Stimulated activated CD4-positive, alpha-beta T cell treated with anti-CD3 and anti-CD28 coated beads, Interleukin-4, amount 100 ng/mL, for 1 hour (primary cell): ENCODE measurements at places on chromosomes 12 and 14.

DNA sequence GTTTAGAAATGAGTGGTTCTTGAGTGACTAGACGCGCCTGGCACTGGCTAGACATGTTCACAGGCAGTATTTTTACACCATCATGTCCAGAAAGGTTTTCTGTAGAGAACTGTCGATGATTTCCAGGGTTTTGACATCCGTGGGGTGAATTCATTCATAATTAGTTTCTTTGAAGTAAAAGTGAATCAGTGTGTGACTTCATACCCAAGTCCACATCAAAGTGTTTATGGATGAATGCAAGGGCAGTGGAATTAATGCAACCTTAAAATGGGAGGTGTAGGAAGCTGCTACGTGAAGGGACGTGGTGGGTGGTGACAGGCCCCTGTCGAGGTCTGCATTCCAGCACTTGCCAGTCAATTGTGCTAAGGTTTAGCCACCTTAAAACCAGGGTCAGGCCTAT, 38.4 kb upstream of the ELK3 start:
- no peak for DNase-seq

GRCh38 chr12:84727961-84728360, 184.6 kb downstream of the SLC6A15 start:
- DNase-seq, result no peak

DNA sequence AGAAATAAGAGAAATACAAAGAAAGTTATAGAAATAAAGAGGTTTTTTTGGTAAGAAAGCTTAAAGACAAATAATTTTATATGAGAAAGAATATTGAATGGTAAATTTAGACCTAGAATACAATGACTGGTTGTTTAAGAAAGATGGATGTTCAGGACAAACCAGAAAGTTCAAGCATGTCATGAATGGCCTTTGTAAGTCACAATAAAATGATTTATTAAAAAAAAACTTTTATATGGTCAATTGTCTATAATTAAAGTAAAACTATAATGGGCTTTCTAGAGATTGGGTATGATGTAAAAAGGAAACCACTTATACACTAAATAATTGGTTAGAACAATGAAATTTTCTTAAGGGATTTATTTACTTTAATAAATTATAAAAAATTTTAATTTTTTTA, 19.8 kb upstream of the CAPRIN2 start:
- DNase-seq, result no peak

DNA sequence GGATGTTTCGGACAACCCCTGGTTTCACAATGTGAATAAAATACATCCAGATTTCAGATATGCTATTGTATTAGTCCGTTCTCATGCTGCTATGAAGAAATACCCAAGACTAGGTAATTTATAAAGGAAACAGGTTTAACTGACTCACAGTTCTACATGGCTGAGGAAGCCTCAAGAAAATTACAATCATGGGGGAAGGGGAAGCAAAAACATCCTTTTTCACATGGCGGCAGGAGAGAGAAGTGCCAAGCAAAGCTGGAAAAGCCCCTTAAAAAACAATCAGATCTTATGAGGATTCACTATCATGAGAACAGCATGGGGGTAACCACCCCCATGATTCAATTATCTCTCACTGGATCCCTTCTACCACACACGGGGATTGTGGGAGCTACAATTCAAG, 451.7 kb downstream of the MDGA2 start:
- no peak for DNase-seq

DNA sequence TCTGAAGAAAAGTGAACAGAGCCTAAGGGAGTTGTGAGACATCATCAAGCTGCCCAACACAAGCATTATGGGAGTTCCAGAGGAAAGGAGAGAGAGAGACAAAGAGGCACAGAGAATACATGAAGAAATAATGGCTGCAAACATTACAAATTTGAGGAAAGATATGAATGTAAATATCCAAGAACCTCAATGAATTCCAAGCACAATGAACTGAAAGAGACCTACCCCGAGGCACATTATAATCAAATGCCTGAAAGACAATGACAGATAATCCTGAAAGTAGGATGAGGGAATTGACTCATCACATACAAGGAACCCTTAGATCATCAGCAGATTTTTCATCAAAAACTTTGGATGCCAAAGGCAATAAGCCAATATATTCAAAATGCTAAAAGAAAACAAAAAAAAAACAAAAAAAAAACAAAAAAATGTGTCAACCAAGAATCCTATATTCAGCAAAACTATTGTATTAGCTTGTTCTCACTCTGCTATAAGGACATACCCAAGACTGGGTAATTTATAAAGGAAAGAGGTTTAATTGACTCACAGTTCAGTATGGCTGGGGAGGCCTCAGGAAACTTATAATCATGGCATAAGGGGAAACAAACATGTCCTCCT, 37.8 kb downstream of the BCL2L14 start:
- no peak for DNase-seq

GRCh38 chr14:65565948-65566347, 153.4 kb downstream of the FUT8 start:
- no peak for DNase-seq

DNA sequence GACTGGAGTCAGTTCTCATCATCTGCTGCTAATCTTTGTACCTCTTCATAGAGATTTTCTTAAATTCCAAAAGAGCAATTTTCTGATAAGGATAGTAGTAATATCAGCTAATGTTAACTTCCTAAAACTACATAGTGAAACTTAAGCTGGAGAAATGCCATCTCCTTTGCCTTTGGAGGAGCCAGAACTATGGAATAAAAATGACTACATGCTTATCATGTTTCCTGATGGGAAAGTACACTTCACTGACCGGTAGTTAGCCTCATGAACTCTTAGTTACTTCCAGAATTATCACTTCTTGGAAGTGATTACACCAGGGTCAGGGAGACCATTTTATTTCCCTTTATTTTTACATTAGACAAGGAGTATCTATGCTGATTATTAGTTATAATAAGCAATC, 1222.1 kb upstream of the TMEM132C start:
- no peak for DNase-seq

DNA sequence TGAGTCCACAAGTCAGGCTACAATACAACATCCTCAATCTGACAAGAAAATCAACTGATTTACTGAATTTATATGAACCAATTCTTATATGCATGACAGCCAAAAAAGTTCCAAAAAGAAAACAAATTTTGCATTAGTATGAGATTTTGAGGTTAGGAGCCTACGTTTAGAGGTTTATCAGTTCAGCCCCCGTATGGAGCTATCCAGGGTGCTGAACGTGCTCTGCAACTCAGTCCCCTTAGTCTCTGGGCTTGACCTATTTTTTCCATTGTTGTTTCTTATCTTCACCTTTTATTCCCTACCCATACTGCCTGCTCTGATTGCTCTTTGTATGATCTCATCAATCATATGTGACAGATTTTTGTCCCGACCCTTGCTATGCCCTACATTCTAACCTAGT, 693.0 kb downstream of the NRXN3 start:
- DNase-seq, result no peak

- DNase-seq, result no peak
Measured at GRCh38 chr14:20434701-20435581, 1.0 kb downstream of the KLHL33 start.

DNA sequence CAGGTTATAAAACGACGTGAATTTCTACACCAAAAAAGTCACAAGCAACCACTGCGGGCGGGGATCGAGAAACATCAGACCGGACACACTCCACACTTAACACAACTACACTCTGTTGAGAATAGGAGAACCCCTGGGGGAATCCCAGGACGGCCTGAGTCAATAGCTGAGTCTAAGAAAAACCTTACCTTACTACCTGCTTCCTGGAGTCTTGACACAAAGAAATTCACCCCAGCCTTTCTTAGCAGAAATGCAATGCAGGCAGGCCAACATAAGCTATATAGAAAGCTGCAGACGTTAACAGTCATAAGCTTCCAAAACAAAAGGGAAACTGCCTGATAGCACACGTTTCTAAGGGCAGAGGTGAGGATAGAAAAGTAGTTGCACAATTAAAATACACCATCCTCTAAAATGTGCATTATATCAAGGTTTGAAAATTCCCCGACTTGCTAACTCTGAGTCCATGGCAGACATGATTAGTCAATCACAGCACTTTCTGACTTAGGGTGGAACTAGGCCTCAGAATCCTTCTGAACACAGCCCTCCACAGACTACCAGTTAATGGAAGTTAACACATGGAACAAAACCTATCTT, 68.0 kb downstream of the CCDC88C start:
- DNase-seq, result peak; percentile 70

DNA sequence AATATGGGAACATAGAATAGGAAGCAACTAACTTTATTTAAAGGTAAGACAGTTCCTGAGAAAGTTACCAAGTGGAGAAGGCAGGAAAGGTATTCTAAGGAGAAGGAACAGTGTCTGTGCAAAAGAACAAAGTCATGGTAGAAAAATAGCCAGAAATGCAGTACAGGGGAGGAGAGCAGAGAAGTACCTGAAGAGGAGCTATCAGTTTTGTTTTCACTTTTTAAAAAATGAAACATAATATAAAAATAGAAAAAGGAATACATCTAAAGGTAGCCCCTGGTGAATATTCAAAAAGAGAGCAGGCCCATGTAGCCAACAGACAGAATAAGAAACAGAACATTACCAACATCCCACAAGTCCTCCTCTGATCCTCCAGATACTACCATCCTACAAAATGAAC, 408.7 kb downstream of the ADAMTS20 start:
- DNase-seq, result no peak

- DNase-seq, result no peak
Measured at GRCh38 chr12:53977596-53978445, 3.1 kb upstream of the HOTAIR start.

GRCh38 chr14:52313903-52314594, at the start of gene PTGER2:
Gene PTGER2 (plus strand): TSS chr14:52314312. CDS start chr14:52314549, 237 bp downstream.
- peak; percentile 76 for DNase-seq

- DNase-seq, result no peak
Measured at GRCh38 chr12:56522411-56523193, 982 bp downstream of the RBMS2 start.

- peak; percentile 62 for DNase-seq
Measured at GRCh38 chr14:23321572-23322547, 603 bp downstream of the PABPN1 start.

GRCh38 chr14:81446279-81447007, 46.3 kb upstream of the STON2 start:
- DNase-seq, result no peak

DNA sequence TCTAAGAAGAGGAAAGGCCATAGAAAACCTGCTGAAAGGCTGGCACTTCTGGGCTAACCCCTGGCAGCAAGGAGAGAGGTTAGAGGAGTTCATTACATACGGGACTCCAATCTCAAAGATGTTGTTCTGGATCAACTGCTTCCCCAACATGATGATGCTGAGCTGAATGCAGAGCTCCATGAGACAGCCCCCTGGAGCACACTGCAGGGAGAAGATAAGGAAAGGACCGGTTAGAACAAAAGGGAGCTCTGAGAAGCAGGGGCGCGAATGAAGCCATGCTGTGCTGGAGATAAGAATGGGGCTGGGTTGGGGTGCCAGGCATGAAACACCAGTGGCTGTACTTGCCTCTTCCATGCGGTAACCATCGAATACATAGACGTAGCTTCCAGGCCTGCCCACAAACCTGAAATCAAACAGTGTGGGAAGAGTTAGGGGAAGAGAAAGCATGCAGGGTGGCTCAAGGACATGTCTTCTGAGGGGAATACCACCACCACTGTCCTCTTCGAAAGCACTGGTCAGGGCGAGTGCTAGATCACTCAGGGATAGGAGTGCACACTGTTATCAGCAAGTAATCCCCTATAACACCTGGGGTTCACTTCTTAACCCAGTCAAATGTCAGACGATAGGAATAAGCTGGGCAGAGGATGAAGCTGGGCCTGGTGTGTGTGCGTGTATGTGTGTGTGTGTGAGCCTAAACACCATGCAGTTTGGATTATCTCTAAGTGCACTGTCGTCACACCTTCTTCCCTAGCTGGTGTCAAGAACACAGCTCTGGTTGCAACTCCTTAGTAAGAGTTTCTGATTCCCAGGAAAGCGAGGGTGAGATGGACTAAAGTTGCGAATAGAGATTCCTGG, 180.9 kb downstream of the NTF3 start:
- no peak for DNase-seq

- DNase-seq, result peak; percentile 46
Measured at GRCh38 chr12:57759360-57759980, 4.6 kb downstream of the MARCHF9 start.

GRCh38 chr14:96057738-96058137, 18.6 kb downstream of the C14orf132 start:
- DNase-seq, result no peak

DNA sequence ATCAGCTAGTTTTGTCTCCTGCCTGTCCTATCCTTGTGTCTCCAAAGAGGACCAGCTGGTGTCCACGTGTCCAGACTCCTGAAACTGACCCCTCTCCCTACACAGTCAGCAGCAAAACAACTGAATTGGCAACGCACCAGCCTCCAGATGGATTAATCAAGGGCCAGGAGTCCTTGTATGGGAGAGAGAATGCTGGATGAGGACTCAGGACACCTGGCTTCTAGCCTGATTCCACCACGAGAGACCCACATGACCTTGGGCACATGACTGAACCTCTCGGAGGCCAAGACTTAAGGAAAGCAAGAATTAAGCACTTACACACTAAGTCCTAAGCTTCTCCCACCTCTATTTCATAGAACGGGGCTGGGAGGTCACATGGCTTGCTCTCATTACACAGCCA, 60.4 kb upstream of the CMKLR1 start:
- DNase-seq, result no peak

DNA sequence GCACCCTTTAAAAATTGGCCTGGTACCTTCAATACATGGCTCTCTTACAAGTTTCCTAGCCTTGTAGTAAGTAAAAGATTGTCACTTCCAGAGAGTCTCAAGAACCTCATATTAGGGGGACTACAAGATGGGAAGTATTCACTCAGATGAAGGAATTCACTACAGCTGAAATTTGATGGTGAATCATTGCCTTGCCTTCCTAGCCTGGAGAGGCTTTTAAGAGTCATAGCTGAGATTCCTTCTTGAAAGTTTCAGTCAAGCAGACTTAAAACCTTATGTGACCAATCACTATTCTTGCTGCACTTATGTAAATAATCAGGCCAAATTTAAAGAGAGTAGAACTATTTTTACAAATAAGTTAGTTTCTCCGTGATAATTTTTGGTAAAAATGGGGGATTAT, 451.6 kb downstream of the TRHDE start:
- DNase-seq, result no peak

DNA sequence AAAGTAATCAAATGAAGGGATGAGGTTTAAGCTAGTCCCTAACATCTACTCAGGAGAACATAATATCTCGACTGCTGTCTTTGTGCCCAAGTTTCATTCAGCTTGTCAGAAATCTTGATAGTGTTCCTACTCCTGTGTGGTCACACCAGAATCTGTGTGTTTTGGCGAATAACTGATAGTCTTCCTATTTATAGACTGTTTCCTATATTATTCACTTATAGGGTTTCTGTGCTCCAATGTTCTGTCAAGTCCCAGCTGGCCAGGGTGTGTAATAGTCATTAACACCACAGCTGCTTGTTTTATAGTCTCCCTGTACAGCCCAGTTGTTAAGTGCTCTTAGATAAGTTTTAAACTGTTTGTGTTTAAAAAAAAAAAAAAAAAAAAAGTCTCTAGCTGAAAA, 45.9 kb downstream of the GPR135 start:
- DNase-seq, result no peak

DNA sequence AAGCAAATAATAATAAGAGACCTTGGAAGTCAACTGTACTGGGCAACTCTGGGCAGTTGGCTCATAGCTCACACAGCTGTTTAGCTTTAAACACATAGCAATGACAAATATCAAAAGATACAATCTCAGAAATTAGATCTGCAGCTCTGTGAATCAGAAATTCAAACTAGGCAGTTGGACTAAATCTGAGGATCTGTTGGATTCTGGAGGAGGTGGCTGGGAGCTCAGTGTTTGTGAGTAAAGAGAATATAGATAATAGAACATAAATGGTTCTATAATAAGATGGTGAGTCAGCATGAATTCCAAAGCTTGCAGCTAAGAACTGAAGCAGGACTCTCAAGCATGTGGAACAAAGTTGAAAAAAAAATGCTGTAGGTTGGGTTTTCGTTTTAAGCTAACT, 1949.4 kb upstream of the SEL1L start:
- DNase-seq, result no peak
